ENCODE measurements at places on chromosomes 6 and 20. TPM values are rescaled to one million over a fixed set of nuclear protein-coding genes. Genes with fewer than 3 reads are reported as not detected.

GRCh38 chr6:63553208-63553607 is 19.1 kb upstream of the LOC128125822 start:
- no peak for DNase-seq

DNA sequence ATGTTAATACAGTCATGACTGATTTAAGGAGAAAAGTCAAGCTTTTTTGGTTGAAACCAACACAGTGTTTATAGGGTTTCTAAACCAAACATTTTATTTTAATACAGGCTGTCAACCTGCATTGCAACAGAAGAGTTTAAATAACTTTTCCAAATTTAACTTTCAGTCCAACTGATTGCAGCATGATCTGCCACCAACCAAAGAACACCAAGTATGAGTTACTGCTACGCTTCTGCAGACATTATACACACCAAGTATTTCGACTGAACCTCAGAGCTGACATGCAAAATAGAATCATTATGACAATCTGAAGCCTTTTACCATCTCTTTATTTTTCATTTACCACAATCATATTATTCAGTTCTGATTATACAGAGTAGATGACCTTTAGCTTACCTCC is 151.2 kb upstream of the DST start:
- no peak for DNase-seq

Gene PGBD1
- total RNA-seq, result 1.8 TPM

DNA sequence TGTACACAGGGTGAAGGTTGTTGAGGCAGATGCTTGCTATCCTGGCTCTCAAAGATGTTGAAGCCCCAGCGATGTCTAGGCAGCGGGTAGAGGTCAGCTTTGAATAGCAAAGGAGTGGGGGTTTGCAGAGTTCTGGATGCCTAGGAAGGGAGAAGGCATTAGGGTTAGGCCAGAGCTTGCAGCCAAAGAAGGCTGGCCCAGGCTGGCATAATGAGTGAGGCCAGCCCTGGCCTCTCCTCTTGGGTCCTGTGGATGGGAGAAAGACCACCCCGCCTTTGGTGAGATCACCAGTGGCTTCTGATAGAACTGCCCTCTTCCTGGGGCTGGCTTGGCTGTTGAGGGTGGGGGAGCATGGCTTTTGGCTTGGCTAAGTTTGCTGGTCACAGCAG is 406 bp upstream of the WFDC5 start:
- DNase-seq, result no peak

Gene DOK5
- total RNA-seq, result 0.13 TPM

Data from bronchial epithelial cell (primary cell).